CD4-positive, alpha-beta T cell treated with Interleukin-12 subunit alpha and Interleukin-12 subunit beta, for 1 hour (primary cell): ENCODE measurements at places on chromosomes 4 and X.
A peak's percentile ranks its signal among the peaks of the same experiment; 100 is the strongest.

- DNase-seq, result no peak
Measured at GRCh38 chr4:36243355-36244256, 708 bp downstream of the ARAP2 start.

DNA sequence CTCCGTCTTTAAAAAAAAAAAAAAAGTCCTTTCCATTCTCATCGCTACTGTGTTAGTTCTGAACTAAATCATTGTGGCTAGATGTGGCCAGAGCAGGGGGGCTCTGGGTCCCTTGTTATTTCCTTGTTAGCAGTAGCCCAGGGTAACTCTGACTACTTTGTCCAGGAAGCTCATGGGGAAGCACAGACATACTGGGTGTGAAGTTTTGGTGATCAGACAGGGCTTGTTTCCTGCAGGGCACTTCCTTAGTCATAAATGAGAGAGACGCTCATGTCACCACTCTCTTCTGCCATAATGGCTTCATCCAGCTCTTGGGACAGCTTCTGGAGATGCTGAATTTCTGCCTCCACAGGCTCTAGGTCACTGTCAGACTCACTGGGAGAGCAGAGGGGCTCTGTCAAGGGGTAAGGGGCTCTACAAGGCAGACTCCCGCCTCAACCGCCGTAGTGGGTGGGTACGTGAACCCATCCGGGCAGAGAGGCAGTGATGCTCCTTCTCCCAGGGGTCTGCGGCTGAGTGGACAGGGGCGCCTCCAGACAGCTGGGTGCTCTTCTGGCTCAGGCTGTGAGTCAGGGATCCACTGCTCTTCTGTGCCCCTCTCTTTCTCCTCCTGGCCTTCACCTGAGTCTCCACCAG lies 12.9 kb downstream of the STIM2 start:
- DNase-seq, result peak; percentile 87

DNA sequence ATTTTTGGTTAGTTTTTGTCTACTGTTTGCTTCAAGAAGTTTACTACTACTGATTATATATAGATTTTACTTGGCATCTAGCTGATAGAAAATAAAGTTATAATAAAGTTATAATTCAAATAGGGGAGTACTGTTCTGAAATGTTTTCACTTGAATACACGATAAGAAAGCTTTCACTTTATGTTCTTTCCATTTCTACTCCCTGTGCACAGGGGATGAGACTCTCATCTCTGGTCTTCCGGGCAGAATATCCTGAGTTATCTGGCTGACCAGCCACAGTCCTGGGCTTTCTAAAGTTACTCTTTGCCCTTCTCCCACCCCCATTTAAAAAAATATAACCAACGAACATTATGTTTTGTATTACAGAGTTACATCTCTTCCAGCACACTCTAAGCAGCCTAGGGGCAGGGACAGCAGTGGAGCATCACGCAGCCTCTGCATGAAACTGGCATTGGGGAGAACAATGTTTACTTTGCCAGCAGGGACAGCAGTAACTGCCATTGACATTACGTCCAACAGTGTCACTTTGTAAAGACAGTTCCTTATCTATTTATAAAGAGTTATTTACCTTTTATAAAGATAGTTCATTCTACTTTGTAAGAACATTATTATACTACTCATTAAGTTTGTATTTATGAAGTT lies 64.3 kb downstream of the METTL14 start:
- no peak for DNase-seq

DNA sequence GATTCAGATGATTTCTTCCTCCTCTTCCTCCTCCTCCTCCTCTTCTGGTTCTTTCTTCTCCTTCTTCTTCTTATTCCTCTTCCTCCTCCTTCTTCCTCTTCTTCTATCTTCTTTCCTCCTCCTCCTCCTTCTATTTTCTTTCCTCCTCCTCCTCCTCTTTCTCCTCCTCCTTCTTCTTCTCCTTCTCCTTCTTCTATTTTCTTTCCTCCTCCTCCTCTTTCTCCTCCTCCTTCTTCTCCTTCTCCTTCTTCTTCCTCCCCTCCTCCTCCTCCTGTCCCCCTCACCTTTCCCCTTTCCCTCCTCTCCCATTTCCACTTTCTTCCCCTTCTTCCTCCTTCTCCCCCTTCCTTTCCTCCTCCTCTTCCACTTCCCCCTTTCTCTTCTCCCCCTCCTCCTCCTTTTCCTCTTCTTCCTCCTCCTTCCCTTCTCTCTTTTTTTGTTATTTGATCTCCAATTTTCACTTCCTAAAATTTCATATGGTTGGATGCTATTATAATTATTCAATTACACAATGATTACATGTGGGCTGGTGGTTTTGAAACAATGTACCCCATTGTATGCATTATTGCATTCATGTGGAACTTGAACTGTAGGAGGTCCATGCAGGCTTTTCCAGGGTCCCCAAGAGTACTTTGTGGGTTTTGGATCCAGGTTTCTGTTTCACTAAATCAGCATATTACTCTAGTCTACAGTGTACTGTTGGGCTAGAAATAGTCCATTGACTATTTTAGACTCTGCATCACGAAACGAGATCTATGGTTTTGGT lies 68.1 kb downstream of the SORBS2 start:
- no peak for DNase-seq

- DNase-seq, result no peak
Measured at GRCh38 chrX:20205927-20206708, 60.6 kb downstream of the RPS6KA3 start.

GRCh38 chrX:124239324-124239723 lies 93.1 kb upstream of the TEX13D start:
- no peak for DNase-seq

- peak; percentile 54 for DNase-seq
Measured at GRCh38 chrX:119790977-119791436, 423 bp downstream of the RPL39 start.

GRCh38 chr4:5827108-5828004 lies 65.5 kb downstream of the CRMP1 start:
- no peak for DNase-seq

GRCh38 chr4:154640999-154641398 lies 28.5 kb upstream of the FGG start:
- no peak for DNase-seq

DNA sequence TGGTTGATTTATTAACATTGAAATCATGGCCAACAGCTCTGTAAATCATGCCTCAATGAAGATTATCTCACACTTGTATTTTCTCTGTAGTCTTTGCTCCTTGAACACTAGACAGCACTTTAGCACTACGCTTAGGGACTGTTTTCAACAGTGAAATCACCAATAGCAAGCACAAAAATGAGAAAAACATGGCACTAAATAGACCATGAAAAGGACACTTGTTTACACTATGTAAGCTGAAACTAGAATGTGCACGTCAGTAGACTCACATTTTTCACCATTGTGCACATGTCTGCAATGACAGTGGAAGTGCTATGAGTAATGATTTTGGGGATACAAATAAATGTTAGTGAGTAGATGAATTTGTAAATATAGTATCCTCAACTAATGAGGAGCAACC lies 3.1 kb downstream of the BMP2K start:
- DNase-seq, result no peak

DNA sequence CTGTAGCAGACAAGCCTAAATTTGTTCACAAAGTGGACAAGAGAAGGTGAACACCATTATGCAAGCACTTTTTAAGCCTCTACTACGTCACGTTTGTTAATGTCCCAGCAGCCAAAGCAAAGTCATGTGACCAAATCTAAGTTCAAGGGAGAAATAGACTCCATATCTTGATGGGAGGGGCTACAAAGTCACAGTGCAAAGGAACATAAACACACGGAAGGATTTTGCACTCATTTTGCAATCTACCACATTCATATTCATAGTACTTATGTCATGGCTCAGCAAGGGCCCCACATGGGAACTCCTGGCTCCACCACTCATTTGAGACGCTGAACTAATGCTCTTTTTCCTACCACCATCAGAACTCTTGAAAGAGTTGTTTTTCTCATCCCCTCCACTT lies 139.0 kb upstream of the JADE1 start:
- DNase-seq, result no peak

GRCh38 chr4:141645611-141646340 lies 9.4 kb downstream of the IL15 start:
- DNase-seq, result no peak

GRCh38 chr4:40745285-40745984 lies 4.3 kb upstream of the NSUN7 start:
- DNase-seq, result no peak

DNA sequence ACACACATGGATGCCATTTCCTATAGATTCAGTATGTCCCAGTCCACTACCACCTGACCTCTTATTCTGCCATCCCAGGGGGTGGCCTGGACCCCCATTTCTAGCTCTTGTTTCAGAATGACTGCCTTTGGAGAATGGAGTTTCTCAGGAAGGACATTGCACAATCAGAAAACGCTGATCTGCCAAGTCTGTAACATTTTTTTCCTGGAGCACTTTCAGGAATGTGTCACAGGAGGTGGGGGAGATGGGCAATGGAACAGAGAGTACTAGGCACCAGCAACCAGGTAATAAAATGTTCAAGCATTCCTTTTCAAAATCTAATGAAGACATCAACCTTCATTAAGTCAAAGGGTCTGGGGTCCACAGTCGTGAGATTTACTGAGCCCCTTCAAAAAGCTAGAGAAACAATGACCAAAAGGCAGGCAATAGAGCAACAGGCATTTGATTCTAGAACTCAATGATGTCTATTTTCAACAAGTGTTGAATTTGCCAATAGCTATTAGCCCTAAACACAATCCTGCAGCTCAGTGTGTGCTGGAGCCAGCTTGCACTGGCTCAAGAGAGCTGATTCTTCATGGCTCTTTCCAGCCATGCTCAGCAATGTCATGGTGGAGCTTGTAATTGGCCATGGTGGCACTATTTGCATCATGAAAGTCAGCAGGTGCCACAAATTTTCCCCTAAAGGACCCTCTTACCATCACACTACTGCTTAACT lies 87.1 kb downstream of the KDR start:
- DNase-seq, result no peak

DNA sequence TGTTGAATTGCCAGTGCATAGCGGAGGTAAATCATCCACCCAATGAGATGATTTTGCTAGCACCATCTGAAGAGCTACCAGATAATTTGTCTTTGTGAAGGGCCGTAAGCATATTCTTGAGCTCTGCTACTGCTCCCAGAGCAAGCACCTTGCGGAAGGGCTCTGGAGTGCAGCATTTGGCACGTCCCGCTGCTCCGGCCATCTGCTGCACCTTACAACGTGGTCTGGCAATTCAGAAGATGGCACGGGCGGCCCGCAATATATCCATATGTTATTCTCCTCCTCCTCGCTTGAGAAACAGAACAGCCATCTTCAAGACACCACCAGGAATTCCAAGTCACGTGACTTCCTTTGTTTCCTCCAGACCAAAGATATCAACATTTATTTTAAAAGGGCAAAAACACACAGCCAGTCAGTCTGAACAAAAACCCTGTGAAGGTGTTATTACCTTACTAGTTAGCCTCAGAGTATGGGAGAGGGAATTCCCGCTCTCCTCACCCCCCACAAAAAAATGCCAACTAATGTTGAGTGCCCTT lies 1095.7 kb upstream of the TENM3 start:
- DNase-seq, result no peak

GRCh38 chr4:96649536-96649935 lies 809.6 kb downstream of the PDHA2 start:
- DNase-seq, result no peak

DNA sequence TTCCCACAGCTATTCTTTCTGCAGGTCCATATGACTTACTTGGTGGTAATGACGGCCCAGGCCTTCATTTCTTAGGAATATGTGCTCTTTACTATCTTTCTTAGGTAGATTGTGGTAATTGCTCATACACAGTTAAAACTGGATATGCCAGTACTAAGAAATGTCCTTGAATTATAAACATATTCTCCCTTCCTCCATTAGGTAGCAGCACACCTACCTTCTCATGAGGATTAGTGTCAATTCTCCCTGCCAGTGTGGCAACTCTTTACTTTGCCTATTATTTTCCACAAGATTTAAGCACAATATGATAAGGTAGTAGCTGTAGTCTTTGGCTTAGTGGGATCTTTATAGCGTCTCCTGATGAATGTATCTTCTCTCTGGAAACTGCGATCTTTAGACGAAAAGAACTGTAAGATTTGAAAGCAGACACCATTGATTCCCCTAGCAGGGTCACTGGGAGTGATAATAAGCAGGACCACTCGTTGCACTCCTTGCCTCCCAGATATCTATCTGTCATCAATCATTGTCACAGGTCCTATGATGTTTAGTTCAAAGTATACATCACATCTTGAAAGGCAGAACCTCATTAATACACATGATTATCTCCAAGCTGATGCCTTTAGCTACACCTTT lies 1240.7 kb downstream of the C4orf33 start:
- no peak for DNase-seq

GRCh38 chr4:183011213-183011907 lies 87.7 kb upstream of the WWC2 start:
- no peak for DNase-seq
